A172 (cell line): ENCODE measurements at places on chromosomes 3 and 15.

DNA sequence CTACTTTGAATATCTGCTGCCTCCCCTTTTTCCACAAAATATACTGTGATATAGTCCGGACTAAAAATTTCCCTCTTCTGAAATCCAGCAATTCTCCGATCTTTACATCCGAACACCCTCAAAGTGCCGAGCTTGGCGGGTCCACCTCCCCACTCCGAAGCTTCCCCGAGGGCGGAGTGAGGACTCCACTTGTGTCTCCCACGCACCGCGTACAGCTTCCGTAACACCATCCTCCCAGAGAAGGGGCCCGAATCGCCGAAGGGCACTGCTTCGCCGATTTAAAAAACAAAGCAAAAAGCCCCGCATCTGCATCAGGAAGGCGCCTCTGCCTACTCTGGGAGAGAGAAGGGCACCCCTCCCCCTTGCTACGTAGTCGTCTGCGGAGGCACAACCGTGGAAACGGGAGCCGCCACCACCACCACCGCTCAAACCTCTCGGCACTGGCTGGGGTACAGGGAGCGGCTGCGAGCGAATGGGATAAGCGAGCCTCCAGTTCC, 551 bp downstream of the NCBP2 start:
- DNase-seq: no peak

- DNase-seq: no peak
These were observed 78.8 kb upstream of the SLC6A6 start for GRCh38 chr3:14323401-14324223.

GRCh38 chr3:182246870-182247269, 535.1 kb downstream of the SOX2 start:
- DNase-seq: no peak

DNA sequence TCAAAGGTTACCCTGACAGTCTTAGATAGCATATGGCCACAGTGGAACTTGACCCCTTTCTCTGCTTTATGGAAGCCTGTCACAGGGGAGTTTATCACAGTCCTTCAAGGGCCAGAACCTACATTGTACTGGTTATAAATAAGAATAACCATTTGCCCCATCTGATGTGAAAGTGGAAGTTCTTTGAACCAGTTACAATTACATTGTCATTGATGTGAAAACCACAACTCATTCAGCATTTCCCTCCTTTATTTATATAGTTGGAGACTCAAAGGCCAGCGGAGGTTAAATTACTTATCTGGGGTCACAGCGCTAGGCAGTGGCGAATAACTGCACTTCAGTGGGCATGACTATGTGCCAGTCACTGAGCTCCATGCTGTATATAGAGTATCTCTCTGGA, 60.5 kb upstream of the TBC1D5 start:
- no peak for DNase-seq

GRCh38 chr3:131796558-131797198, 238.1 kb downstream of the CPNE4 start:
- DNase-seq: no peak

- DNase-seq: no peak
These were observed 358.5 kb downstream of the ZNF385D start for GRCh38 chr3:21392526-21392925.

DNA sequence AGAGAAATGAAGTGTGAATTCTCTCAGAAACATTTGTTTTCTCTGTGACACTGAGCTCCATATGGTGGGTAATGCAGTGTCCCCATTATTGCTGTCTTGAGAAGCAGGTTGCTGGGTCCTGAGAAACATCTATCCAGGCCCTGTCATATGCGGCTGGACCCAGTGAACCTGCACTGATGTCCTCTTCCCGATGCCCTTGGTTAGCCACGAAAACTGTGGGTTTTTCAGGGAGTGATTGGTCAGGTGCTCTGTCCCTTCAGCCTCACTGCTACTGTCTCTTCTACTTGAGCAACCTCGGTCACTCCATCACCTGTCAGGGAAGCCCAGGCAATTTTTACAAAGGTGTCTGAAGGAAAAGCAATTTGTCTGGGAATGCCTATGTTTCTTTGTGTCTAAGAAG, 77.0 kb downstream of the SLC7A14 start:
- DNase-seq: no peak

DNA sequence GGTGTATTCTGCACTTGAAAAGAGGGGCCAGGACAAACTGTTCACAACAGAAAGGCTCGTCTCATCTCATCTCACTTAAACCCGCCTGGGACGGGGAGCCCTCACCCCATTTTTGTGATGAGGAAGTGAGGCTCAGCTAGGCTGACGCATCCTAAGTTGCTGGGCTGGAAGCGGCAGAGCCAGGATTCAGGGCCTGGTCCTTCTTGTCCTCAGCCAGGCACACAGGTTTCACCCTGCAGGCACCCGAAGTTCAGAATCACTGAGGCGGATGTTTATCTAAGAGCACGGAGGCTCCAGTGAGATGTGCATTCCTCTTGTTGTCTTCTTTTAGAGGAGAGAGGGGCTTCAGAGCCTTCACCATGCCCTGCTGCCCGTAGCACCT, 51.1 kb upstream of the PLXNA1 start:
- no peak for DNase-seq

DNA sequence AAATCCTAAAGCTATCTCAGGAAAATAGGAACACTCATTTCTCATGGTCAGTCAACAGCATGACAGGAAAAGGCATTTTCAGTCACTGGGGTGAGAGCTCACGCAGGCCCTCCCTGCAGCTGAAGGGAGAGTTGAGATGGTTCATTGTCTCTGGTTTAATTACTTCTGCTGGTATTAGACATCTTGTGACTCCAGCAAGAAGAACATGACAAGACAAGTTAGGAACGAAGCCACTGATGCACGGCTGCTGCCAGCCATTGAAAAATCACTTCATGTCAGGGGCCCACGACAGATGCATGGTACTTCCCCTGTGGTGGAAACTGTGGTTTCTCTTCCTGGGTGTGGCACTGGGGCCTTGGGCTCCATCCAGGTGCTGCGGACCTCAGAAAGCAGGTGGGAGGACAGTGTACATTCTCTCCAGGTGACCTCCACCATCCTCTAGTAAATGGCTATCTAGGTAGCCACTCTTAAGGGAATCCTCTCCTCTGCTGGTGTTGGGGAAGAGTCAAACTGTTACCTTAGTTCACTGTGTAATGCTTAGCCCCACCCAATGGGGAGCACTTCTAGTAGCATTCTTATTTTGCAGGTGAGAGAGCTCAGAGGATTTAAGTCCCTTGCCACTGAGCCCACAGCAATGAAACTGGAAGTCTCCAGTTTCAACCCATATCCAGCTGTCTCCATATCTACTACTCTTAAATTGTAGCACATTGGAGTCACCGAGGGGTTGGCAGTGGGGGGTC, 274.2 kb downstream of the LRTM1 start:
- DNase-seq: peak; percentile 60

DNA sequence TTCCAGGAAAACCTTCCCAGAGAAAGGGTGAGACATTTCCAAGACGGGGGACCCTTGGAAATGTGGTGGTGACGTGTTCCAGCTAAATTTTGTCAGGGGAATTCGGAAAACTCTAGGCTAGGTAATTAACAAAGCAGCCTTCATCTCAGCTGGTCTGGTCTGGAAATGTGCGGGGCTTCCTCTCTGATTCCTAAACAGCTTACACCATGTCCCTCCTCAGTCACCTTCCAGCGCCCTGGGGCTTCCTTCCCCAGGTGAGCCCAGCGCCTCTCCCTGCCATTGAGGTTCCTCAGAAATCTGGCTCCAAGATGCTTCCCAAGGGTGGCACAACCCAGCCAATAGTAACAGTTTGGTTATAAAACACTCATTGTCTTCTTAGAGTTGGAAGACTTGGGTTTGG, 571 bp downstream of the ACAD9 start:
- DNase-seq: no peak

DNA sequence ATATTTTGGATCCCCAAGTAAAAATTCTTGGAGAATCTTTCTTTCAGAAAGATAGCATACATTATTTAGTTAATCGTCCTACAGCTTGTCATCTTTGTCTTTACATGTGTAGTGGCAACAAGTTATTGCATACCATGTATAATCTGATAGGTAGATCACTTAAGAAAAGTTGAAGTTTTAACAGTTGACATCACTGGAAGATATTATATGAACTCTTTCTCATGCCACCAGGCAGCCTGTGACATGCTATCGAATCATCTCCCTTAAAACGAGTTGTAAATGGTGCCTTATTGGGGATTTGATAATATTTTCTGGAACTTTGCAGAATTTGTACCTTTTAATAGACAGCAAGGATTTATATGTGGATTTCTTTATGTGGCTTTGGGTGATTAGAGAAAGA, 8.7 kb downstream of the U2SURP start:
- no peak for DNase-seq

DNA sequence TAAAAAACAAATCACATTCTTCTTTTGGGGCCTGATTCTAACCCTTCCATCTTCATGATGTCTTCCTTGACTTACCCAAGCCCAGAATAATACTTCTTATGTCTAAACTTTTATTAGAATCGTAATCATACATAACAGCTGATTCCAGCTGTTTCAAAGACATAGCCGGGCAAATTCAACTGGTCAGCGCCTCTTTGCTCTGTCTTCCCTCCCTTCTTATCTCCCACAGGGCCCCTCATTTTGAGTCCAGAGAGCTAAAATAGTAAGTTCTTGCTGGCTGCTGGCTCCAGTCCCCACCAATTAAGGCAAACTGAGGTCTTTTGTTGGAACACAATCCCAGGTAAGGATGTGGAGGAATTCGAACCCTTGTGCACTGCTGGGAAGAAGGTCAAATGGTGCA, 108.6 kb downstream of the ADCY5 start:
- no peak for DNase-seq

- no peak for DNase-seq
These were observed 60.3 kb downstream of the MORC1 start for GRCh38 chr3:109057616-109058015.

DNA sequence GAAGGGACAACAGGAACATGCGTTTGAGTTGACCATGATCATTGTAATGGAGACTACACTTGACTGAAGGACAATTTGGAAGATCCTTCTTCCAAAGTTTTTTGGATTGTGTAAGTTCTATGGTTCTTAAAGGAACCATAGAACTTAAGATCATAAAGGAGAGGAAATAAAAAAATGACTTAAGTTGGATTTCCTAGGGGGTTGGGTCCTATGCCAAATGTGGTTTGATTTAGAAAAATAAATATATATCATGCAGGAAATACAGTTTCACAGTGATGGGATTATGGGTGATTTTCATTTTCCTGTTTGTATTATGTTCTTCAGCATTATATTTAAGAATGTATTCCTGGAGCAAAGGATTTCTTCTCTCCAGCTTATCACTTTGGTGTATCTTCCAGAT, 305.5 kb upstream of the DPH6 start:
- DNase-seq: no peak

GRCh38 chr15:69158201-69158842, 2.1 kb upstream of the GLCE start:
- no peak for DNase-seq

GRCh38 chr3:8256441-8257071, 245.1 kb upstream of the LMCD1 start:
- no peak for DNase-seq

DNA sequence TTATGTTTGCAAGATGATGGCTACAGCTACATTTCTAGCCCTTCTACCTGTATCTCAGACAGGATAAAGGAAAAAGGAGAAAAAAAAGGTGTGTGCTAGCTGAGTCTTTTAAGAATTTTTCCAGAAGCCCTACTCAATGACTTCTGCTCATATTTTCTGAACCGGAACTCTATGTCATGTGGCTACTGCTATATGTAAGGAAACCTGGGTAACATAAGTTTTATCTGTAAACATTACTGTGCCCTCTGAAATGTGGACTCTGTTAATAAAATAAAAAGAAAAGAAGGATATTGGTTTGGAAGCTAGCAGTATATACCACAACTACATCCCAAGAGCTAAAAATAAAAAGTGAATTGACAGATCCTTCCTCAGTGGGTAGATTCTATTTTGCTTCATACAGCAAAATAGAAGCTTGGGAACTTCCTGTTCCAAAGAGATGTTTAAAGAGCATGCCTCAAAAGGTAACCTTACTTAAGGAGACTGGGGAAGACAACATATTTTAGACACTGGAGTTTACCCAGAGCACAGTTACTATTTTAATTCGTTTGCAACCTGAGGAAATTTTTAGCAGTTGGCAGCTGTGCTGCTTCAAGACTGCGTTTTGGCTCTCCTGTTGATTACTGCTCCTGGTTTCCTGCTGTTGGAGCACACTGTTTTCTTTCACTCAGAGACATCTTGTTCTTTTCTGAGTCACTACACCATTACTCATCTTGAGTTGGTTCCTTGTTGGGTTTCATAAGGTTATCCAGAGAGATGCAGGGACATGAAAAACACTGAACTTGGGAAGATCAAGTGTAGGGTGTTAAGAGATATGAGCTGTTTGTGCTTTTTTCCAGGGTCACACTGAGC, 280.7 kb downstream of the NFKBIZ start:
- peak; percentile 65 for DNase-seq

- DNase-seq: no peak
These were observed at the start of gene BHLHE40 for GRCh38 chr3:4979428-4980228. Gene BHLHE40, plus strand, starts transcription at chr3:4979437. Its CDS starts 282 bp downstream, at chr3:4979719.

DNA sequence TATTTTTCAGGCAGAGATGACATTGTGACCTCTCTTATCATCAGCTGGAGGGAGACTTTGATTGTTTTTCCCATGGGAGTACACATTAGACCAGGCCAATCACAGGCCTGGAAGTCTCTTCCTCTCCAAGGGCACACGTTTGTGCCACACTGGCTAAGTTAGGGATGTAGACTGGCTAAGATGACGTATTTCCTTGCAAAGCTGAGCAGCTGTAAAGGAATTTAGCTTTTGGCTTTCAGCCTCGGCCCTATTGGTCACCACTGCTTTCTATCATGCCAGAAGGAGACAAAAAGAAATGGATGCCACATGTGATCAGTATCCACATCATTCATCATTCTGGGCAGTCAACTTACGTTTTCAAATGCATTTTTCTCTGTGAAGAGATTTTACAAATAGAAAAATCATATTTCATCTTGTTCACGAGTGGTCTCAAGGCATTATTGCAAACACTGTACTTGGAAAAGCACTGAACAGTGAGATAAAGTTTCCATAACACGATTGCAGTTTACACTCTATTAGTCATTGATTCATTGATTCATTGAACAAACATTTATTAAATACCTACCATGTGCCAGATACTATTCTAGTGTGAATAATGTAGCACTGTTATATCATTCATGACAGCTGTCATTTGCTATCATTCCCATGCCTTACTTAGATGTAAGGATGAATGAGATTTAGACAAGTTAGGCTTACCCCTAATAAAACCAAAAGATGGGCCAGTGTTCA, 27.0 kb upstream of the RNF7 start:
- peak; percentile 77 for DNase-seq

DNA sequence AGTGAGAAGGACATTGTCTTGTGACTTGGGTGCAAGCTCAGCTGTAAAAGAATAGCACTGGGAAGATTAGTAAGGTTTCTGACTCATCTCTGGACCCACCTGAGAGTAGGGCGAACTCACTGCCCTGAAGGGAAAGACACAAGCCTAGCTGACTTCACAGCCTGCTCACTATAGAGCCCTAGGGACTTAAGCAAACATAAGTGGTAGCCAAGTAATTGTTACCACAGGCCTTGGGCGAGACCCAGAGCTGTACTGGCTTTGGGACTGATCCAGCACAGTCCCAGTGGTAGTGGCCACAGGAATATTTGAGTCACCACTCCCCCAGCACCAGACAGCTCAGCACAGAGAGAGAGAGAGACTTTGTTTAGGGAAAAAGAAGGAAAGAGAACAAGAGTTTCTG, 429.9 kb downstream of the TBL1XR1 start:
- peak; percentile 84 for DNase-seq
